ENCODE measurements at places on chromosomes 11 and 22.

DNA sequence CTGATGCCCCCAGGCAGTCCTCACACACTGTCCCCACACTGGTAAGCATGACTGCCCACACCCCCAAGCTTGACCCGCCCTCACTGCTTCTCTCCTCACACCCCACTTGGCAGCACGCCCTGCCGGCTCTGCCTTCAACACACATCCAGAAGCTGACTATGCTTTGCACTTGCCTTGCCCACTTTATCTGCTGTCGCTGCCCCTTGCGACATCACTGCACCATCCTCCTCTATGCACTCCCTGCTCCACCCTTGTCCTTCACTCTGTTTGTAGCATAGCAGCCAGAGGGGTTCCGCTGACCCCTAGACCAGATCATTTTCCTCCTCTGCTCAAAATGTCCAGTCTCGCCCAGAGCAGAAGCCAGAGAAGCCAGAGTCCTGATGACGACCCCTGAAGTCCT is 25.3 kb upstream of the SLC25A1 start:
- DNase-seq, result no peak

GRCh38 chr22:42317691-42318547 is 47.5 kb upstream of the TCF20 start:
- no peak for DNase-seq

DNA sequence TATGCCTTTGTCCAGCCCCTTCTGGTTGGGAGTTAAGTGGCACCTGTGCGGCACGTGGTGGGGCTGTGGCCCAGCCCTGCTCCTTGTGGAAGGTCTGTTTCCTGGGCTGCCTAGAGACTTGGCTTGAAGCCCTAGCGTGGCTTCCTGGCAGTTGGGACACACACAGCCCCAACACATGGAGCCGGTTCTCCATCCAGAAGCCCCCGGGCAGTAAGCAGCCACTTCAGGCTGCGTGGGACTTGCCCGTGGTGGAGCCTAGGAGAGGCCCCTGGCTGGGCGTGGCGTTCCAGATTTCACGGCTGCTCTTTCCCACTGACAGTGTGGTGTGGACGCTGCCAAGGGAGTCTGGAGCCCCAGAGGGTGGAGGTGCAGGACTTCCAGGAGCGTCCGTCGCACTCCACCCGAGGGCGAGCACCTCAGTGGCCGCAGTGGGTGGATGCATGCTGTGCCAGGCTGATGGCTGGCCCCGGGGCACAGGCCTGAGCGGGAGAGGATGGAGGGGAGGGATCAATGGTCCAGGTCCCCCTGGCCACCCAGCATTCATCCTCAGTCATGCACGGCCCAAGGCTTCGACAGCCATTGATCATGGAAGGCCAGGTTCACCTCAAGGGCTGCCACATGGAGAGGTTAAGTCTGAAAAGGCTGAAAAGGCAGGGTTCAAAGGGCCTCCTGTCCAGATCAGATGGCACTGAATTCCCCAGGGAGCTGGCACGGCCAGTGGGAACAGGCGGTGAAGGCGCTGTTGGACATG is 9.3 kb downstream of the CCND1 start:
- no peak for DNase-seq

DNA sequence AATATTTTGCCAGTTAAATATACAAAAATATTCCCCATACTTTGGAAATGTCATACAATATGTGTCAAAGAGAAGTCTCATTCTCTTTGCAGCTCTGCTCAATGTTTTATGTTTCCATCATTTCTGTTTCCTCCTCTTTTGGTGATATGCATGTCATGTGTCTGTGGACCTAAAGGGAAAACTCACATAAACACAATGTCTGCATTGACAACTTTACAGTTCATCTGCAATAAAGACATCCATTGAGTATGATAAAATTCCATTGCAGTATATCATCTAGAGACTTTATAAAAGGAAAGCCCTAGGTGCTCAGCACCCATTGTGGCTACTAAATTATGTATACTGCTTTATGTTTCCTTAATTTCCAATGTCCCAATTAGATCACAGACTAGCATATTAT is 461.3 kb upstream of the FAT3 start:
- DNase-seq, result no peak

DNA sequence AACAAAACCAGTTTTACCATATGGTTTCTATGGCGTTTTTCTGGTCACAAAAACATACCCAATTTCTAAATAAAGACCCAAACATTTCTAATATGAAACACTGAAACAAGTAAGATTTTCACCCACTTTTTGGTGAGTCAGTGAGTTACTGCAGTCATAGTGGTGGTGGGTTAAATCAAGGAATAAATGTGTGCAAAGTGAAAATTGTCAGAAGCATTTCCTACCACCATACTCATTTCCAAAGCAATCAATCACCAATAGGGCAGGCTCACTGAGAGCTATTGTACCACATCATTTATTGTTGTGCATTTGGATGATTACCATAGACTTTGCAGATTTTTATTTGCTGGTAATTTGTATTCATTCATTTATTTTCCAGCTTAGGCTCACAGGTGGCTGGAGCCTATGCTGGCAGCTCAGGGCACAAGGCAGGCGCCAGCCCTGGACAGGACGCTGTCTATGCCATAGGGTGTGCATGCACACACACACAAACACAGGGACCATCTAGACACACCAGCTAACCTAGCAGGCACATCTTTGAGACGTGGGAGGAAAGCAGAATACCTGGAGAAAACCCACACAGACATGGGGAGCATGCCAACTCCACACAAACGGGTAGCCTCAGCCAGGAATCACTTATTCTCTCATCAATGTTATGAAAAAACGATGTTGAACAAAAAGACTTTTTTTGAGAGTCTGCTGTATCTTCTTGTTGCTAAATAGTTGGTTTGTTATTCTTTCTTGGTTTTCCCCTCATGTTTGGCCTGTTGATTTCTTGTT is 5.1 kb downstream of the FAM118B start:
- DNase-seq, result no peak

GRCh38 chr22:40432157-40432556 is 61.8 kb downstream of the SGSM3 start:
- DNase-seq, result no peak

- DNase-seq, result no peak
Observed at GRCh38 chr11:130679247-130679646, 230.8 kb downstream of the ADAMTS15 start.

DNA sequence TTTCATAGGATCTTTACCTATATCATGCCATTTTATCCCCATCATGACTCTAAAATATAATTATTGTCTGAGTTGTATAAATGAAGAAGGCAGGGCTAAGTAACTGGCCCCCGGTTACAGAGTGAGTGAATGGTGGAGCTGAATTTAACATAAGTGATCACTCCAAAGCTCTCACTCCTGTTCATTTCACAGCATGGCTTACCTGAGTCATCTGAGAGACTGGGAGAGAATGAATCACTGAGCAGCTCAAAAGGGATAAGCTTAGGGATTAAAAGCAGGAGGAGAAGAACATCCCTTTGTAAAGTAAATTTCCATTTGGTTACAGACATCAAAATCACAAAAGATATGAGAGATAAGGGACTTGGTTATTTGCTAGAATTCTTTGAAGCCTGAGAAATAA is 294.0 kb upstream of the CTSC start:
- no peak for DNase-seq

- DNase-seq, result no peak
Observed at GRCh38 chr22:38412435-38413084, 42.4 kb downstream of the KCNJ4 start.

- DNase-seq, result no peak
Observed at GRCh38 chr11:114060392-114061047, 1.0 kb downstream of the ZBTB16 start.

DNA sequence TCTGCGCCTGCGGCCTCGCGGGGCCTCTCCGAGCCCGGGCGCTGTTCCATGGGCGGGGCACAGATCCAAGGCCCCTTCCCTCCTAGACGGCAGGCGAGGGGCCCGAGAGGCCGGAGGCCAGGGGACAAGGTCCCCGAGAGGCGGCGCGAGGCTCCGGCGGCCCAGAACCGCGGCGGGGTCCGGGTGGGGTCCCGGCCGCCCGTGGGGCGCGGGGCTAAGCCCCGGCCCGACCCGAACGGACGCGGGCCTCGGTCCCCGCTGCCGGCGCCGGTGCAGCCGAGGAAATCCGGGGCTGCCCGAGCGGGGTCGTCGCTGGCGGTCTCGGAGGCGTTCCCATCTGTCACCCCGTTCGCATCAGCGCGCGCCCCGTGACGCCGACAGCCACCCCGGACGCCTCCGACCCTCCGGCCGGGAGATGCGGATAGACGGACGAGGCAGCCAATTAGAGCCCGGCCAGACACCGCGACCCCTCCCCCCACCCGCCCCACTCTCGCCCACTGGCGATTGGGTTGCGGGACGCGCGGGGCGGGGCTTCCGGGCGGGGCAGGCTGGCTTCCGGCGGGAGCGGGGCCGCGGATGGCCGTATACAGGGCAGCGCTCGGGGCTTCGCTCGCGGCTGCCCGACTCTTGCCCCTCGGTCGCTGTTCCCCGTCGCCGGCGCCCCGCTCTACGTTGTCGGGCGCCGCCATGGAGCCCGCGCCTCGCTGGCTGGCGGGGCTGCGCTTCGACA is at the start of gene SELENOO:
Gene SELENOO (plus strand): TSS at position 551 of the 730 bp plus-strand sequence. CDS start 26 bp downstream, at position 577.
- DNase-seq, result peak; percentile 86

- DNase-seq, result no peak
Observed at GRCh38 chr22:50727678-50728522, 10.1 kb upstream of the ACR start.

Measured in activated T-helper 1 cell treated with anti-CD3 and anti-CD28 coated beads, Interleukin-2, amount 50 U/mL, for 16 hours (primary cell).